ENCODE measurements at places on chromosomes 2 and 18.
A peak's percentile ranks its signal among the peaks of the same experiment; 100 is the strongest.

DNA sequence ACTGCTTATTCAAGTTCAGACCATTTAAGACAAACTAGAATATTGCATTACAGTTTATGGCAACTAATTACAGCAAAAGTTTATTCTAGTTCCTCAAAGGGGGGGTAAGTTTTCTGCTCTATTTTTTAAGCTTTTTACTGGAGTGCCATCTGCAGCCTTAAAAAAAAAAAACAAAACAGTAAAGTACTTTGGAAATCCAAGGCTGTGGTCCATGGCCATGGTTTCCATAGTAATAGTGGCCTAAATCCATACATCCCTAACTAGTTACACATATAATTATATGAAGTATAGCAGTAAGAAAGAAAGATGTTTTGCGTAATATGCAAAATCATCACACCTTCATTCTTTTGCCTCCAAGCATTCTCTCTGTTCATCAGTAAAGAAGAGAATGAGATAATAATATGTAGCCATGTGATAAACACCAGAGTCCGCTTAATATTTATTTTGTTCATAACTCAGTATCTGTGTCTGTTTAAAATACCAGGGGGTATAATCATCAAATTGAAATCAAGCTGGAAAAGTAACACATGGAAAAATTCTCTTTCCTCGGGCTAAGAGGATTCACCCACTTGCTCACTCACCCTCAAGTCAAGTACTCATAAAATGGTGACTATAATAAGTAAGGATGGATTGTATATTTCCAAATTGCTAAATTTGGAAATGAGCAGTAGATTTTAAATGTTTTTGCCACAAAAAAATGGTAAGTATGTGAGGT, 301.1 kb upstream of the RND3 start:
- no peak overlapping the region for H3K4me3 ChIP-seq
- no peaks in the 10 kb centered on the region for H3K36me3 ChIP-seq
- no peaks in the 10 kb centered on the region for H3K4me1 ChIP-seq
- H3K27me3 ChIP-seq, result no peaks in the 10 kb centered on the region

DNA sequence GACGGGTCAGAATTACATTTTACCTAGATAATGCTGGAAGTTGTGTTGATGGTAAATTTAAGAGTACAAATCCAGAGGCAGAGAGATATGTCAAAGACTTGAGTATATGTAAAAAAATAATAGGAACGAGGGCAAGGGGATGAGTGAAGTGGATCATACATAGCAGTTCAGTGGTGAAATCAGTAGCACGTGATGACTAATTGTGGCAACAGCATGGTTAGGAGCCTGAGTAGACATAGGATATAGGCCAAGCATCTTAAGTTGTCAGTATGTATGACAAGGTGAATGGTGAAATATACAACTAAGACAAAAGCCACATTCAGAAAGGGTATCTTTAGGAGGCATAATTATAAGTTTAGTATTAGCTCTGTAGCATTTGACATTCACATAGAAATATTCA, 826.5 kb upstream of the PIK3C3 start:
- DNase-seq, result peak; percentile 59
- H3K4me3 ChIP-seq, result no peak overlapping the region

DNA sequence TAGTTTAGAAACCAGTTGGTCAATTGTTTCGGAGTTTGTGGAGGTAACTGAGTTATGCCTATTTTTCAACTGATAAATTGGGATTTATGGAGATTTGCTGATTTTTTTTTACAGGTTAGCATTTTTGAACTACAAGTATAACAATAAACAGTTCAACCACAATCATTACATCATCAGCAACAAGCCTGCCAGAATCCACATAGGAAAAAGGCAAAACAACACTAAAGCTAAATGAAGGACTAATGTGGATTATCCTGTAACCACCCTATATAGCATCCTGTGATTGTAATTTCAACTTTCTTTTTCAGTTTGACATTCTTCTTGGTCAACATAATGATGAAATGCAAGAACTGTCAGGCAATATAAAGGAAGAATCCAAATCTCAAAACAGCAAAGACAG, 76.5 kb downstream of the CCDC102B start:
- no peak overlapping the region for H3K27ac ChIP-seq
- H3K4me3 ChIP-seq, result no peak overlapping the region
- H3K27me3 ChIP-seq, result peaks cover 29% of the 10 kb centered on the region
- no peaks in the 10 kb centered on the region for H3K4me1 ChIP-seq
- DNase-seq, result peak; percentile 11

DNA sequence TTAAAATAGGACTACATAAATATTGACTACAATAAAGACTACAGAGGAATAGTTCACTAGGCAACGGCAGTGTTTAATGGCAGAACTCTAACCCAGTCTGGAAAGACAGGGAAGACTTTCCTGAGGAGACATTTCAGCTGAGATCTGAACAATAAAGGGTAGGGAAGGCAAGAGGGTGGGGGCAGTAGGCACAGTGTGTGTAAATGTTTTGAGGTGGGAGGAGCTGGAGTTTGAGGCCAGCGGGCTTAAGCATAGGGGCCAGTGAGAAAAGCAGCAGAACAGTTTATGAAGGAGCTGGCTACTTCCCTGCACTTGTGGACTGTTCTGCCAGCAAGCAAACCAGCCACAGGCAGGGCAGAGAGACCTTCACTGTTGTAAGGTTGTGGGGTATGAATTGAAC, 76.6 kb upstream of the UGP2 start:
- no peak overlapping the region for H3K4me3 ChIP-seq
- no peak for DNase-seq
- peak overlapping the region; percentile 8 for H3K27ac ChIP-seq
- H3K27me3 ChIP-seq, result no peaks in the 10 kb centered on the region
- no peaks in the 10 kb centered on the region for H3K36me3 ChIP-seq
- H3K4me1 ChIP-seq, result peaks cover 17% of the 10 kb centered on the region

- H3K4me3 ChIP-seq, result no peak overlapping the region
- no peaks in the 10 kb centered on the region for H3K4me1 ChIP-seq
- no peaks in the 10 kb centered on the region for H3K36me3 ChIP-seq
- no peaks in the 10 kb centered on the region for H3K27me3 ChIP-seq
- no peak for DNase-seq
Measured at GRCh38 chr2:234649951-234650350, 153.1 kb upstream of the ARL4C start.

- no peaks in the 10 kb centered on the region for H3K27me3 ChIP-seq
- peaks cover 6% of the 10 kb centered on the region for H3K4me1 ChIP-seq
- H3K36me3 ChIP-seq, result no peaks in the 10 kb centered on the region
- DNase-seq, result peak; percentile 92
- no peak overlapping the region for H3K4me3 ChIP-seq
Measured at GRCh38 chr2:54103454-54104314, 11.7 kb upstream of the ACYP2 start.

DNA sequence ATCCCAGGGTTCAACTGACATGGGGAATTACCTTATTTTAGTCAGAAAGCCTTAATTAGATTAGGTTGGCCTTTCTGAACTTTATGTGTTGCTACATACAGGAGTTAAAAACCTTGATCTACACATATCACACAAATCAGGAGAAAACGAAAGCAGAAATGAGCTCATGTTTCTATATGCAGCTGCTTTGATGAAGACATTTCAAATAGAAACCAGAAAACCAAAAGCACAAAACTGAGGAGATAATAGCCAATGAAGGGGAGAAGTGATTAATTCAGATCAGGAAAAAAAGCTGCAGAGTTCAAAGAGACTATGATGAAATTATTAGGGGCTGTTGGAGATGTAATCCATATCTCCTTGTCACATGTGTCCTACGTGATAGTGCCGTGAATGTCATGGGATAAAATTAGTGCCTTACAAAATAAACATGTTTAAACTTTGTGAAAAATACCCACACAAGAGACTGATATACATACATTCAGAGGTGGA, 255.0 kb downstream of the CAMKMT start:
- H3K27me3 ChIP-seq, result no peaks in the 10 kb centered on the region
- no peaks in the 10 kb centered on the region for H3K36me3 ChIP-seq
- no peaks in the 10 kb centered on the region for H3K4me1 ChIP-seq
- H3K4me3 ChIP-seq, result no peak overlapping the region

- H3K36me3 ChIP-seq, result no peaks in the 10 kb centered on the region
- no peaks in the 10 kb centered on the region for H3K4me1 ChIP-seq
- peaks cover 29% of the 10 kb centered on the region for H3K27me3 ChIP-seq
- H3K27ac ChIP-seq, result no peak overlapping the region
- DNase-seq, result peak; percentile 9
Measured at GRCh38 chr18:42583283-42583731, 532.2 kb downstream of the RIT2 start.

DNA sequence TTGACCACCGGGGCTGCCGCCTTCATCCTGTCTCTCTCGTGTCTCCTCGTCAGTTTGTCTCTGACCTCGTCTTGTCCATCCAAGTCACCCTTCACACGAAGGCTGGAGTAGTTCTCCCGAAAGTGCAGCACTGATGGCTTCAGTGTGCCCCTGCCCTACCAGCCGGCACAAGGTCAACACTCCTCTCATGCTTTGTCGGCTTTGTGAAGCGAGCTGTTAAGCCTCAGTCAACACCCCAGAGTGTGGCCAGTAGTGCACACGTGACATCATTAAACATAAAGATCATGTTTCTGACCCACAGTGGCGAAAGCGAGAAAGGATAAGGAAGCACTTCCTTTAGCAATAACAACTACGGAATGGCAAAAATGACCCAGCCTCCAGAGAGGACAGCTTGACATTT, 23.2 kb downstream of the ACKR3 start:
- H3K27me3 ChIP-seq, result no peaks in the 10 kb centered on the region
- no peak overlapping the region for H3K4me3 ChIP-seq
- H3K4me1 ChIP-seq, result no peaks in the 10 kb centered on the region
- DNase-seq, result no peak
- H3K27ac ChIP-seq, result no peak overlapping the region
- no peaks in the 10 kb centered on the region for H3K36me3 ChIP-seq

DNA sequence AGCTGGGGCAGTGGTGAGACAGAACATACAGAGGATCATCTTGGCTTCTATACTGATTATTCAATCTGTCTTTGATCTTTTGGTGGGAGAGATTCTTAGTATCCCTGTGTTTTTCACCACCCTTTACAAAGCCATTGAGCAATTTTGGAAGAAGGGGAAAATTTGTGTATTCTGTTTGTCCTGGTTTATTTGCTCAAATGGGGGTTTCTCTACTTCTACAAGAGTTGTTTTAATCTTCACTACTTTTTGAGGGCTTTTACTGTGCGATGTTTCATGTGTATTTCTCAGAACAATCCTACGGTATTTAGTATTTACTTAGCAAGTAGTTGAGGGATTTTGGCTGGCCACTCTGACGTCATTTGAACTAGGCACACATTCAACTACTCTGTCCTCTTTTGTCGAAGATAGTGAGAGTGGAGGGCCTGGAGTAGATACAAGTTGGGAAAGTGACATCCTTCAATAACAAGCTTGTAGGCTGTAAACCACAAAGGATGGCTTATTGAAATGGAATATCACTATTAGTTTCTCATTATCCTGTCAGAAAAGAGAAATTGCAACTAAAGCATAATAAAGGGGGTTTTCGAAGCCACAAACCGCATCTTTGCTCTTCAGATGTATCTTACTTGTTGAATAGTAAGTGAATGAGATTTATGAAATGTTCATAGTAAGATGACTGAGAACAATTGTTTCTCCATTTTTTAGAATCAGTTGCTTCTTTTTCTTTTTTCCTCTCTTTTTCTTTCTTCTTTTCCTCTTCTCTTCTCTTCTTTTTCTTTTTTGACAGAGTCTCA, 24.8 kb downstream of the FMNL2 start:
- H3K36me3 ChIP-seq, result no peaks in the 10 kb centered on the region
- H3K27me3 ChIP-seq, result no peaks in the 10 kb centered on the region
- H3K4me3 ChIP-seq, result no peak overlapping the region
- peaks cover 12% of the 10 kb centered on the region for H3K4me1 ChIP-seq
- no peak for DNase-seq
- H3K27ac ChIP-seq, result no peak overlapping the region

DNA sequence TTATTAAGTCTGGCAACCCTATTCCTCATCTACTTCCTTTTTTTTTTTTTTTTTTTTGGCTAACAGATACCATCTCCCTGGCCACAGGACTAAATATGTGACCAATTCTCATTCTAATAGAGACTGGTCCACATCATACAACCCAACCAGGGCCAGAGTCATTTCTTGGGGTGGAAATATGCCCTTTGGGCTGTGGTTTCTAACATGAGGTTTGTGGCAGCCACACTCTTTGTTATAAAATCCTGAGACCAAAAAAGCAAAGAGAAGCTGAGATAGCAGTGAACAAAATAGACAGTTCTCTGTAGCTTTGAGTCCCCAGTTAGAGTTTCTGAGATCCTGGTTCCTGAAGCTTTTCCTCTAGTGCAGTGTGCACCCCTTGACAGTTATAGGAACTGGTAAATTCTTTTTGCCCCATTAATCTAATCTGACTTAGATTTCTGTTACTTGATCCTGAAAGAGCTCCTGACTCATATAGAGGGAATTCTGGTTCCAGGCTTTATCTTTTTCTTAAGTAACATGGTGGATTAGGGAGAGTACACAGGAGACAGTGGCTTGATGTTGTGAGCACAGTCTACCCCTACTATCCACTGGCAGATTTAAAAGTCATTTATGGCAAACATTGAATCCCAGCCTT, 86.8 kb downstream of the MAIP1 start:
- no peaks in the 10 kb centered on the region for H3K36me3 ChIP-seq
- H3K4me3 ChIP-seq, result no peak overlapping the region
- no peaks in the 10 kb centered on the region for H3K27me3 ChIP-seq
- no peaks in the 10 kb centered on the region for H3K4me1 ChIP-seq
- DNase-seq, result no peak

GRCh38 chr18:23560186-23560585, 26.1 kb downstream of the NPC1 start:
- H3K27ac ChIP-seq, result no peak overlapping the region
- no peaks in the 10 kb centered on the region for H3K4me1 ChIP-seq
- no peak overlapping the region for H3K4me3 ChIP-seq

DNA sequence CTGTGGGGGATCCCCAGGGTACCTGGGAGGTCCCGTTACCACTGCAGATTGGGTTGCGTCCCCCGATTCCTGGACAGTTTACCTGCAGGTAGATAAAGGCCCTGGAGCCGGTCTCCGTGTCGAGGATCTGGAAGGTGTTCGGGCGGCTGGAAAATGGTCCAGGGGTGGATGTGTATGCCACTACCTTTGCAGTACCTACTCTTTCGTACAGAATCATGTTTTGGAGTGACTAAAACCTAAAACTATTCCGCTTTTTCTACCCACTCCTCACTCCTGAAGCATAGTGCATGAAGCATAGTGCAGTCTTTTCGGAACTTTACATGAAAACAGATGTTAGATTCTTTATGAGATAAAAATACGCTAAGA, 418 bp downstream of the WDR75 start:
- H3K36me3 ChIP-seq, result no peaks in the 10 kb centered on the region
- H3K27ac ChIP-seq, result peak overlapping the region; percentile 97
- DNase-seq, result no peak

- H3K27me3 ChIP-seq, result no peaks in the 10 kb centered on the region
- H3K36me3 ChIP-seq, result no peaks in the 10 kb centered on the region
- no peaks in the 10 kb centered on the region for H3K4me1 ChIP-seq
- no peak for DNase-seq
- no peak overlapping the region for H3K4me3 ChIP-seq
- no peak overlapping the region for H3K27ac ChIP-seq
Measured at GRCh38 chr2:197144183-197144582, 166.4 kb downstream of the ANKRD44 start.

DNA sequence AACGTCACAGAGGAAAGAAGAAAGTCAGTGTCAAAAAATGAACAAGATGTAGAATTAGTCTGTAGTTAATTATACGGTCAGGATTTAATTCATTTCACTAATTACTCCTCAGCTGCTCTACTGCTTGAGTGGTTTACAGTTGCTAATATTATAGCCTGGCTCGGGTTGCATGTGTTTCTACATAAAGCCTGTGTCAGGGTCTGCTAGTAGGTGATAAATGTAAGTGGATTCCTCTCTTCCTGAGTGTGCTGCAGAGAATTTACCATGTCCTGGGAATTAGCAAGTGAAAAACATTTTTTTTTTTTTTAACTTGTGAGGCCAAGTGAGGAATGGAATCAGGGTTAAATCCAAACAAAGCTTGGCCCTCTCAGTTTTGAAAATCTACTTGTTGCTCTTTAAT, 622.6 kb downstream of the EPHA4 start:
- H3K27ac ChIP-seq, result no peak overlapping the region
- no peaks in the 10 kb centered on the region for H3K27me3 ChIP-seq
- no peaks in the 10 kb centered on the region for H3K4me1 ChIP-seq
- H3K4me3 ChIP-seq, result no peak overlapping the region
- H3K36me3 ChIP-seq, result no peaks in the 10 kb centered on the region
- DNase-seq, result no peak

Measured in MCF 10A (cell line).